Stimulated activated naive B cell treated with anti-CD40 and anti-IgM and Interleukin-4, amounts not matched to agents 10 μg/mL and 1 μg/mL and 100 μg/mL, for 72 hours (primary cell): ENCODE measurements at places on chromosomes 1 and 21.

- DNase-seq: no peak
Measured at GRCh38 chr1:160975026-160975425, 20.4 kb upstream of the ITLN2 start.

- no peak for DNase-seq
Measured at GRCh38 chr1:12229386-12229834, 420 bp upstream of the VPS13D start.

- DNase-seq: no peak
Measured at GRCh38 chr21:29056005-29056404, 17.4 kb downstream of the CCT8 start.

DNA sequence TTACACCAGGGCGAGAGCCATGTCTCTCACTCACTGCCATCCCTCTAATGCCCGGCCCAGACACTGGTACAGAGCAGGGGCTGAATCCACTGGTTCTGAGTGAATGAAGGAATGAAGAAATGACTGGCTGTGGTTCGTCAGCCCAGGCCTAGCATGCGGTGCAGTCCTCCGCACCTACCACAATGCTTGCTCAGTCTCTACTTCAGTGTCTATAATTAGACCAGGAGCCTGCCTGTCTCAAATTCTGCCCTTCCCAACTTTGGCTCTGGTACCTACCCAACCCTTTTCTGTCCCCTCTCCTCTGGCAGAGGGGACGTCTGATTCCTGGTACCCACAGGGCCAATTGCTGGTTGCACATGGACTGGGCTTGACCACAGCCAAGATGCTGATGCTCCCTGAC is 118.2 kb upstream of the GRIK3 start:
- no peak for DNase-seq

DNA sequence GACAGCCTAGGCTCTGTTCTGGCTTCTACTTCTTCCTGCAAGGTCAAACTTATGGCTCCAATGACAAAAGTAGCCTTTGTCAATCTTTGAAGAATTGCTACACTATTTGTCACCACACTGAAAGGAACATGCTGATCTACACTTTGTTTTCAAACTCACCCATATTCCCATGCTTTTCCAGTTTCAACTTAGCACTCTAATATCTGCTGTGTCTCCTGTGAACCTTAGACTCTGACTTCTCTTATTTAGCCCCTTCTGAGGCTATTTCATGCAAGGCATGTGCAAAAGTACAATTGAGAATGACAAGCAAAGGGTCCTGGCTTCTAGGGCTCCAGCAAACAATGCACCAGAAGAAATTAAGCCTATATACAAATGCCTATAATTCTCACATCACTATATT is 374.9 kb downstream of the VAV3 start:
- no peak for DNase-seq

DNA sequence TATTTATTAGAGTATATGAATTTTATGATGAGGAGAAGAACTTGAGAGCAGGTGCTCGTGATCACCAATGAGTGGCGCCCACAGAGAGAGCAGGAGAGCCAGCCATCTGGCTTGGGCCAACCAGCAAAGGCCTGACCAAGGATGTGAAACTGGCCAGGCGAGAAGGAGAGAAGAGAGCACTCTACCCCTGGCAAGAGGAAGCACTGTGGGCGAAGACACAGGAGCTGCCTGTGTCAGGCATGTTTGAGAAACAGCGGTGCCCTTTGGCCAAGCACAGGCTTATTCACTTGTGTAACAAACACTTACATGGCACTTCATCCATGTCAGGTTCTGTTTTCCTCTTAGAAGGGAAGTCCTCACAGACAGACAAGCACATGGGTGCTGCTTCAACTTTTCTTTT is 4.2 kb upstream of the SIPA1L2 start:
- DNase-seq: no peak

DNA sequence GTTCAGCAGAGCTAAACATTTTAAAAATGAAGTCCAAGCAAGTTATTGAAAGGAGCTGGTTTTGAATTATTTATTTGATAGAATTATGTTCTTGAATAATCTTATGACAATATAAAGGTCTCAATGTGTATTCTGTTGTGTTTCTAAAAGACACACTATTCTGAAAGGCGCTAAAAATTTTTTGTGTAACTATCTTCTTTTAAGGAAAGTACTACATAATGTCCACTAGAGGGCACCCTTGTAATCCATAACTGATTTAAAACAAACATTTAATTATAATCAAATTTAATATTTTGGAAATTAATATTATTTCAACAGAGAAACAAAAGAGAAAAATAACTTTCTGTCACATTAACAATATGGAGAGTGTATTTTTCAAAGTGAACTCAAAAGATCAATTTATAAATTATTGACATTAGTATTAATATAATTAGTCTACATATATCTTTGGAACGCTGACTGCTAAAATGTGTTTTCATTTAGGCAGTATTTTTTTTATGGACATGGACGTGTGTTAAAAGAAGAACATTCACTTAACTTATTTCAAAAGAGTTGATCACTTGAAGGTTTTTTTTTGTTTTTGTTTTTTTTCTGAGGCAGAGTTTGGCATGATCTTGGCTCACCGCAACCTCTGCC is 248.4 kb downstream of the DENND1B start:
- no peak for DNase-seq

GRCh38 chr1:95829556-95829955 is 595.5 kb downstream of the RWDD3 start:
- no peak for DNase-seq

DNA sequence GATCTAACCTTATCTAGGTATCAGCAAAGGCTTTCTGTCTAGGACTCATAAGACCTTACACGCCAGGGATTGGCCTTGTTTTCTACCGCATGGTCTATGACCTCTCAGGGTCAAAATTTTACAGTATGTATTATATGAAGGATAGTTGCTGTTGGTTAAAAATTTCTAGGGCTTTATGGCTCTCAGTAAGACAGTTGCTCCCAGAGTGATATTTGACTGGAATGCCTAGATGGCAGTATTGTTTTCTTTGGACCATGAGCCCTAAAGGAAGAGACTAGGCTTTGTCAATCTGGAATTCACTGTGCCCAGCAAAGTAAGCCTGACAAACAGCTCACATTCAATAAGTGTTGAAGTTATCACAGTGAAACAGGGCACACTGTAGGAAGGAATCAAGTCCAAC is 37.6 kb downstream of the C1orf87 start:
- DNase-seq: no peak

- DNase-seq: no peak
Measured at GRCh38 chr1:232709386-232709785, 79.5 kb upstream of the SIPA1L2 start.

DNA sequence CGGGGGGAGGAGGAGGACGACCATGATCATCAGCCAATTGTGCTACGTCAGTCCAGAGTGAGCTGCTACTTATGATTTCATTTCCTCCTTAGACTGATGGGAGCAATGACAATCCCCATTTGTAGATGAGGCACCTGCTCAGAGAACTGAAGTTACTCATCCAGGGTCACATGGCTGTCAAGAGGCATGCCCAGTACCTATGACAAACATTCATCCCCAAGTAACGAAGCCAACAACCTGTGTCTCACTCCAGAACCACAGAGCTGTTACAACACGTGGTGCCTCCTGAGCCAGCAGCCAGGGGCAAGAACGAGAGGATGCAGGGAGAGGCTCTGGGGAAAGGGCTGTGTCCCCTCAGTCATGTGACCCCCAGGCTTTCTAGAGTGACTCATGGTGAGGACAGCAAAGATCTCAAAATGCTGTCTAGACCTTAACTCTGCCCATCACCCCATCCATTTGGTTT is 93.6 kb downstream of the SIM2 start:
- no peak for DNase-seq

- no peak for DNase-seq
Measured at GRCh38 chr1:79660129-79660528, 653.6 kb upstream of the ADGRL4 start.

GRCh38 chr1:191074881-191075280 is 597.2 kb upstream of the BRINP3 start:
- DNase-seq: no peak

DNA sequence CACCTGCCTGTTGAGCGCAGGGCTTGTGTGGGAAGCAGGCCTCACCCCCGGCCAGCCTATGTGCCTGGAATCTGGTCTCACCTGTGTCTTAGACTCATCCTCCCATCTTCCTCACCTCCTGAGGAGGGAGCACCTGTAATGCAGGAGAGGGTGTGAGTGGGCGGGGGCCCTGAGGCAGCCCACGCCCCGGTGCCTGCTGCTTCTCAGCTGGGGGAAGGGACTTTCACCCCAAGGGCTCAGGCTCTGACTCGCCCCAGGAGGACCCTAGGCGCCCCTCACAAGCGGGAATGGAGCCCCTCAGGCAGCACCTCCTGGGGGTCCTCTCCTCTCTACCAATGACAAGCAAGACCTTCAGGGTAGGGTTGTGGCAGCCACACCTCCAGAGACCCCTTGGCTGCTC is 6.7 kb upstream of the ZNF670 start:
- no peak for DNase-seq

DNA sequence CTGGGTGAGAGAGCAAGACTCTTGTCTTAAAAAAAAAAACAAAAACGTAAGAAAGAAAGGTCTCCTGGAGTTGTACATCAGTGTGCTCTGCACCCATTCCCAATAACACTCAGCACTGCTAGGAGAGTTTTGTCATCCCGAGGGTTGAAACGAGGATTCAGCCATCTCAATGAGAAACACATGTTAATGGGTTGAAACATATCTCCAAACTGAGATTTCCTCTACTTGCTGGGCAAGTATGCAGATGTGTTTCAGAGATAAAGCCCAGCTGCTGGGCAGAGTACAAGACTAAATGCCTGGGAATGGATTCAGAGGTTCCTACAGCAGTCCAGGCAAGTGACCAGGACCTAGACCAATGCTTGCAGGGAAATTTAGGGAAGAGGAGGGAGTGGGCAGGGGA is 2.6 kb upstream of the MFN2 start:
- DNase-seq: no peak

GRCh38 chr21:36902793-36903192 is 63.7 kb downstream of the HLCS start:
- no peak for DNase-seq

- DNase-seq: no peak
Measured at GRCh38 chr1:154772606-154773506, 97.2 kb downstream of the KCNN3 start.

- DNase-seq: no peak
Measured at GRCh38 chr1:49630156-49630555, 393.6 kb downstream of the AGBL4 start.
